ENCODE measurements at places on chromosomes 4 and X.

DNA sequence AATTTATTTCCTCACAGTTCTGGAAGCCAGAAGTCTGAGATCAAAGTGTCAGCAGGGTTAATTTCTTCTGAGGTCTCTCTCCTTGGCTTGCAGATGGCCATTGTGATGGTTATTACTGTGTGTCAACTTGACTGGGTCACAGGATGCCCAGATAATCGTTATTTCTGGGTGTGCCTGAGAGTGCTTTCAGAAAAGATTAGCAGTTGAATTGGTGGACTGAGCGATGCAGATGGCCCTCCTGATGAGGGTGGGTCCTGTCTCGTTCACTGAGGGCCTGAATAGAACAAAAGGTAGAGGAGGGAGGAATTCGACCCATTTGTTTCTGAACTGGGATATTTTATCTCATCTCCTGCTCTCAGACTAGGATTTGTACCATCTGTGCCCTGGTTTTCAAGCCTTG, 15.7 kb downstream of the SMIM43 start:
- no peak for DNase-seq

DNA sequence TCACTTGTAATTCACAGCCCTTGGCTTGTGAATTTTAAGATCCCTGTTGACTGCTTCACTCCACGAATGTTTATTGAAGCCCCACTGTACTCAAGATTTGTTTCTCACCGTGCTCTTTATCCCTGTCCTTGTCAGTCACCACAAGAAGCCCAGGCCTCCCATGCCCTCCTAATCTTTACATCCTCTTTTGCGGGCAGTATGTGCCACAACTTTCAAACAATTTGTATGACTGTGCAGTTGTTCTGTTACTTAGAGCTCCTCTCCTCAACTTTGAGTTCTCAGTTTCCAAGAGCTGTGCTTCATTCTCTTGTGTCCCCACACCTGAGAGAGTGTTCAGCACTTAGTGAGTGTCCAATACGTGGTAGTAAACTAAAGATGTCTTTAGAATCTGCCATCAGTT, 467.7 kb downstream of the NKX6-1 start:
- DNase-seq, result no peak

DNA sequence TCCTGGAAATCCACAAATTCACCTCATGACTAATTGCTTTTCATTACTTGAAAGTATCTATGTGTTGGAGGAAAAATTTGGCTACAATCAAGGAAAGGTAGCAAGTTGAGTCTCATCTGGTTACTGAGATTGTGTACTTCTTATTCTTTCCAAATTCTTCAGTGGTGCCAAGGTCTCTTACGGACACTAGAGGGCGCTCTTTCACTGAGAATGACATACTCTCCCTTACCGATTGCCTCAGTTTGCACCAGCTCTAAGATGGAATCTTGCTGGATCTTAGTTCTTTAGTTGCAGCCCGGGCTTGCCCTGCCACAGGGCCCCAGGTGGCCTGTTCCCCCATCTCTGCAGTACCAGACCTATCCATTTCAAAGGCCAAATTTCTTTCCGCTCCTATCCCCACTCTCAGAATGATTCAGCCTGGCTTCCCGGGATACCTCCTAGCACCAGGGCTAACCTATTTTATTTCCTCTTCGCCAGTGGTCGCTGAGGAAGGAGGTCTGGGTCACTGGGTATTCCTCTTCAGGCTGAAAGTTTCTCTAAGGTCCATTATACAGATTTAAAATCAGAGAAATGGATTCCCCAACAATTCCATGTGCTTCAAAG, 24.6 kb upstream of the GPR50 start:
- peak; percentile 8 for DNase-seq

DNA sequence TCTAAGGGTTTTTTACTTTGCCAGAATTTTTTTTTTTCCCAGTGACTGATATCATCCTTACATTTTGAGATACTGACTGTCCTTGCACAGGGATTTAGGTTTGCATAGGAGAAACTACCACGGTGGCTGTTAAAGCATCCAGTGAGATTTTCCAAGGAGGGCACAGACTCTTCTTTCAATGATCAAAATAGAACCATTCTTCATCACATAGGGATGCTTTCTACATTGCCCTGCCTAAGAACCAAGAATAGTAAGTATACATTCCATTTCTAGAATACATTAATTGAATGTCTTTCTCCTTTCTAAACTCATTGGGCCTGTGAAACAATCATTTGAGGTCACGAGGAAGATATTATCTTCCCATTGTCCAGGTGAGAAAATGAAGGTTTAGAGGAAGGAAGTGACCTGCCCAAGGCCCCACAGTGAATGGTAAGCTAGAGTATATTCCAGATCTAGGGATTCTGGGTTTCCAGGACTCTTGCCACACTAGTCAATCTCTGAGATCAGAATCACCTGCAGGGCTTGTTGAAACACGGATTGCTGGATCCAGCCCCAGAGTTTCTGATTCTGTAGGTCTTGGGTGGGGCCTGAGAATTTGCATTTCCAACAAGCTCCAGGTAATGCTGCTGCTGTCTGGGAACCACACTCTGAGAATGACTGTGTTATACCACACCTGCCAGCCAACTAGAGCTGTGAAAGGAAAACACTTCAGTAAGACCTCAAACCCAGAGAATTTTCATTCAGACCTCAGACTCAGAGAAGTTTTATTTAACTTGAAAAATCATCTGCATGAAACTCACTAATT, 17.7 kb upstream of the TMEM154 start:
- no peak for DNase-seq

DNA sequence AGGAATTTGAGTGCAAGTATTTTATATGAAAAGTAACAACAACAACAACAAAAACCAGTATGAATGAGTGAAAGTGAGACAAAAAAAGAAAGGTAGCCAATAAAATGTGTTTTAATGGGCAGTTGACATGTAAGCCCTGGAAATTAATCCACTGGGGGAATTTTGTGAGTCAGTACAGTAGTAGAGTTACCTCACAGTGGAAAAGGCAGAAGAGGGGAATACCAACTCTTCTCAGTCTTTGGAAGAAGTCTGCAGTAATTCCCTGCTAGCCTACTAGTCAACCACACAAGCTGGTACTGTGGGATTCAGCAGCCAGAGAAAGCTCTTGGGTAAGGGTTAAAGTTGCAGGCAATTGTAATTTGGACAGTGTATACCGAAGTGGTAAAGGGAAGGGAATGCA, 76.3 kb upstream of the IL15 start:
- DNase-seq, result no peak

- no peak for DNase-seq
These were observed 377.0 kb downstream of the PDGFC start for GRCh38 chr4:156594624-156595023.

GRCh38 chrX:28582511-28582910, 4.7 kb upstream of the IL1RAPL1 start:
- DNase-seq, result no peak

DNA sequence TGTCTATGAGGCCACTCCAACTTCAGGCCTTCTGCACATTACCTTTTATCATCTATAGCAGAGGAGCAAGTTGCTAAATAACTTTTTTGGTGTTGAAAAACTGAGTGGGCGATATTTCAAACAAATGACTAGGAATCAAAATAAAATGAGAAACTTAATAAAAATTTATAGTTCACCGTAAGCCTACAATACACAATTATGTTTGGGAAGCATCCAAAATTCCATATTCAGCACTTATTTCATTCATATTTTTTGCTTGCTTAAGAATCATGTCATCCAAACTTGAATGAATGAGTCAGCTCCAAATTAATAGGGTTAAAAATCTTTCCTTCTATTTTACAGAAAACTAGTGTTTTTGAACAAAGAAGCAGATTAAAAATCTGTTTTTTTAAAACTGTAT, 119.1 kb downstream of the SH3RF1 start:
- DNase-seq, result peak; percentile 56

DNA sequence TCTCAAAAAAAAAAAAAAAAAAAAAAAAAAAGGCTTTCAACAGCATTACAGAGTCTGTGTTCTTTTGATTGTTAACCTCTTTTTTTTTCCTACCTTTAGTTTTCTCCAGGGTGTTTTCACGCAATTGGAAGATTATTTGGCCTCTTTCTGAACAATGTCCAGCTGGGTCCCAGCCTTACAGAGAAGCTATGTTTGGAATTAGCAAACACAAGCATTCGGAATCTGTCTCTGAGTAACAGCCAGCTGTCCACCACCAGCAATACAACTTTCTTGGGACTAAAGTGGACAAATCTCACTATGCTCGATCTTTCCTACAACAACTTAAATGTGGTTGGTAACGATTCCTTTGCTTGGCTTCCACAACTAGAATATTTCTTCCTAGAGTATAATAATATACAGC, 13.3 kb downstream of the TLR3 start:
- DNase-seq, result no peak

- DNase-seq, result no peak
These were observed 80.8 kb downstream of the FGF16 start for GRCh38 chrX:77528034-77528433.

- no peak for DNase-seq
These were observed 192.2 kb downstream of the BCOR start for GRCh38 chrX:39905538-39905891.

DNA sequence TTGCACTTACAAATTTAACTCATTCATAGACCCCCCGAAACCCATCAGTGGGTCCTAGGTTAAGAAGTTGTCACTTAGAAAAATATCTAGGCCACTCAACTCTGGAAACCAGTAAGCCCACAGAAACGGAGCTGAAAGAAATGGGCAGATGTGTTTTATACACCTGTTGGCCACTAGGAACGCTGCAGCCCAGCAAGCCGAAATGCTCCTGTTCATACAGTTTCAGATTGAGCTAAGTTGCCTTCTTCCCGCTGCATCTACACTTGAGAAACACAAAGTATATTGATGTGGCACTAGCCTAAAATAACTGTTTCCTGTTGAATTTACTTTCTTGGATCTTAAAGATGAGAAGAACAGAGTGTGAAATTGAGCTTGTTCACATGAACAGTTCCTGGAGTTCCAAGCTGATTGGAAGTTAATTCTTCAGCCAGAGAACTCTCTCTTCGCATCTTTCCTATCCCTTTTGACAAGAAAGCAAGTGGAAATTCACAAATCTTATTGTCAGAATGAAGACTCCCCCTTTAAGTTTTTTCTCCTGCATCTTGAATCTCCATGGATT, 174.1 kb downstream of the RBMX2 start:
- no peak for DNase-seq

GRCh38 chrX:141314441-141314840, 72.1 kb upstream of the SPANXC start:
- DNase-seq, result no peak

DNA sequence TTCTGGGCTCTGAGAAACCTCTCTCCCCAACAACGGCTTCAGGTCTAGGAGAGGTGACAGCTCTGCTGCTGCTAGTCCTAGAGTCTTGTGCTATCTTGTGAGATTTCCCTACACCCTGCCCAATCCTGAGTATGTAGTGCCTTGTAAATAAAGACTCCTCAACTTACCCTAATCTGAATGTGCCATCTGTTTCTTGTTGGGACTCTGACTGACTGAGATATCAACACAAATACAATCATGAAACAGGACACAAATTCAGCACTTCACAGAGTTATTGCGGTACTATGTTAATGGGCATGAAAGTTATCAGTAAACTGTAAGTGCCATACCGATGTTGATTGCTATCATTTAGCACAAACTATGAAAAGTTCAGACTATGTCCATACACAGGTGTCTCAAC, 529.0 kb upstream of the FTHL17 start:
- no peak for DNase-seq

GRCh38 chrX:97609938-97610337, 726.2 kb downstream of the RPA4 start:
- no peak for DNase-seq

GRCh38 chr4:15198070-15198727, 195.9 kb downstream of the CPEB2 start:
- no peak for DNase-seq

- DNase-seq, result peak; percentile 60
These were observed 14.4 kb downstream of the ITGB1BP2 start for GRCh38 chrX:71315917-71316316.

GRCh38 chr4:83109480-83110222, 4.9 kb downstream of the PLAC8 start:
- no peak for DNase-seq

DNA sequence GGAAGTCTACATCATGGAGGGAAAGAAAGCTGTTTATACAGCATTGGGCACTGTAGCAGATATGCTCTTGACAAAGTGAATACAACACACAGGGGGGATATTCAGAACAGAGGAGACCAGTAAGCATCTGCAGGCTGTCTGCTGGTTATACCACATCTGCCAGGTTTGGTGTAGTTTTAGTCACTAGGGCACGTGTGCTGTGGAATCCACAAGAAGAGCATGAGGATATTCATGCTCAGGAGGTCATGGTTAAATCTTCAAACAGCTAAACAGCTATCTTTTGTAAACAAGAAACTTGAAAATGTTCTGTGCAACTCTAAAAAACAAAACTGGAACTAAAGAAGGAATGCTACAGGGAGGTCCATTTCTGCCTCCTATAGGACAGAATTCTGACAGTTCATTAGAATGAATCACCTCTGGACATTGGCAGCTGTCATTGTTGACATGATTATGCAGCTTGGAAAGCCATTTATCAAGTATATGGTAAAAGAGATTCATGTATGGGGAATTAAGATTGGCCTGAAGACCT, 175.8 kb downstream of the RCHY1 start:
- no peak for DNase-seq

DNA sequence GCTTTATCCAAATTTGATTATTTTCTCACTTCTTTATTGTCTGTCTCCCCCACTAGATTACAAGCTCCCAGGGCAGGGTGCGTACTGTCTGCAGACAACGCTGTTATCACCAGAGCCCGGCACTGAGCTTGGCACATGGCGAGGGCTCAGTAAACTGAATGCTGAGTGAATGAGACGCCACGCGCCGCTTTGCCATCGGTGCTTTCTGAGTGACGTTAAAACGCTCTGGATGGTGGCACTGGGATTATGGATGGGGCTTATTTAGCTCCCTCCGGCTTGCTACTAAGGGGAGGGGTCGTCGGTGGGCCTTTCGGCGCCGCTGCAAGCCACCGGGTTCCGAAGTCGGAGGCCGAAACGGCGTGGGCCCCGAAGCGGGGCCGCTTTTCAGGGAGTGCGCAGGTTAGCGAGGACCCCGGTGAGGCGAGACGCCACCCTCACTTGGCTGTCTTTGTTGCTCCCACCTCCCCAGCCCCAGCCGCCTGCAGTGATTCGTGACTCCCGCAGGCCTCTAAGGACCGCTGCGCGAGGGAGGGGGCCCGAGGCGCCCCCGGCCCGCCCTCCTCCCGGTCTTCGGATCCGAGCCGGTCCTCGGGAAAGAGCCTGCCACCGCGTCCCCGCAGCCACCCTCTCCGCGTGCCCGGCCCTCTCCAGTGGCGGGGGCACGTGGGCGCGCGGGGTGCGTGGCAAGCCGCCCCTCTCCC, 569 bp upstream of the FHL1 start:
- DNase-seq, result no peak

DNA sequence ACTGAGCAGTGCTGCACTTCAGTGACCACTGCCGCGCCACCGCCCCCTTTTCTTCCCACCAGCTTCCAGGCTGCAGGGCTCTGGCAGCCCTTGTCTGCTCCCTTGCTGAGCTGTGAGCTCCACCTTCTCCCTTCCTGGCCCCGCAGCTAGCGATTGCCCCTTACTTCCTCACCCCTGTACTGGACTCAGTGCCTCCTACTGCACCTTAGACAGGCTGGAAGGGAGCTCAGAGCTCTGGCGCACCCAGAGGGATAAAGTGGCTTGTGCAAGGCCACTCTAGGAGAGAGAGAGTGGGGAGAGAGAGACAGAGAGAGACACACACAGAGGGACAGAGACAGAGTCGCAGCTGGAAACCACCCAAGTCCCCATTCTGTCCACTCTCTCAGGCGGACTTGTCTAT, 6.0 kb downstream of the RASL11B start:
- DNase-seq, result no peak
